ENCODE measurements at places on chromosomes 4 and X.
A peak's percentile ranks its signal among the peaks of the same experiment; 100 is the strongest.

GRCh38 chr4:127997534-127998388 lies 32.6 kb downstream of the ABHD18 start:
- H3K4me1 ChIP-seq: no peaks in the 10 kb centered on the region
- H3K27ac ChIP-seq: no peak overlapping the region
- H3K4me3 ChIP-seq: no peak overlapping the region
- H3K27me3 ChIP-seq: no peaks in the 10 kb centered on the region
- H3K36me3 ChIP-seq: no peaks in the 10 kb centered on the region

DNA sequence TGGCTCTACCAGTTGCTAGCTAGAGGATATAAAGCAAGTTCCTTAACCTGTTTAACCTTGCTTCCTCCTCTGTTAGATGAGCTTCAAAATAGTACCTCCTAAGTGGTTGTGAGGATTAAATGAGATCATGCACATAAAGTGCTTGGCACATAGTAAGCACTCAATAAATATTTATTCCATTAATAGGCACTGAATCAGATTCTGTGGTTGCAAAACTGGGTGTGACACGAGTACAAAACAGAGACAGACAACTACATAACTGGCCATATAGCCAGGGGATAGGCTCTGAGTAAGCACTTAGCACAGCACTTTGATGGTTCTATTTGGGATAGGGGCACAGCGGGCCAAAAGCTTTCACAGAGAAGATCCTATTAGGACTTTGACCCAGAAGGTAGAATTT lies 150.3 kb downstream of the RELL1 start:
- H3K4me3 ChIP-seq: no peak overlapping the region
- no peak overlapping the region for H3K27ac ChIP-seq
- H3K36me3 ChIP-seq: no peaks in the 10 kb centered on the region
- no peak for DNase-seq
- H3K27me3 ChIP-seq: no peaks in the 10 kb centered on the region

DNA sequence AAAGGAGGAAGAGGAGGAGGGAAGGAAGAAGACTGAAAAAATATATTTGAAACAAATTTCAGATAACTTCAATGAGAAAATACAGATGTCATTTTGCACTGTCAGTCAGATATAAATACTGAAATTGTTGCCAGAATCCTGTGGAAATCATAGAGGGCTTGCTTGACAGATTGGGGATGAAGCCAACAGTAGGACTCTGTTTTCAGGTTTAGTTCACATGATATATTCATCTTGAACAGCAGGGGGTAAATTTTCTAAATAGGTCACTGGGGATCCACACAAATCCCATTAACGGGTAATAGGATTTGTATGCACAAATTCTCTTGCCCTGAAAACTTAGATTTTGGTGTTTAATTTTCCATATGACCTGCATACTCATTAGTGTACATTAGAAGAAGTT lies 103.3 kb upstream of the PCDH18 start:
- H3K27me3 ChIP-seq: no peaks in the 10 kb centered on the region
- no peak overlapping the region for H3K27ac ChIP-seq
- no peak for DNase-seq
- no peaks in the 10 kb centered on the region for H3K36me3 ChIP-seq
- no peak overlapping the region for H3K4me3 ChIP-seq
- H3K4me1 ChIP-seq: no peaks in the 10 kb centered on the region

DNA sequence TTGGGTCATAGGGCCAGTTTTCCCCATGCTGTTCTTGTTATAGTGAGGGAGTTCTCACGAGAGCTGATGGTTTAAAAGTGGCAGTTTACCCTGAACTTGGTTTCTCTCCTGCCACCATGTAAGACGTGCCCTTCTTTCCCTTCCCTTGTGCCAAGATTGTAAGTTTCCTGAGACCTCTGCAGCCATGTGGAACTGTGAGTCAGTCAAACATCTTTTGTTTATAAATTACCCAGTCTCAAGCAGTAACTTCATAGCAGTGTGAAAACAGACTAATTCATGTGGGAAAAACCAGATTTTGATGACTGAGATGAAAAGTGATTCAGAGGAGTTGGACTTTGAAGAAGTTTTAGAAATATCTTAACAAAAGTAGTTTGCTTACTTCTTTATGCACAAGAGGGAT lies 101.4 kb downstream of the ARHGAP10 start:
- H3K27me3 ChIP-seq: no peaks in the 10 kb centered on the region
- no peak for DNase-seq
- no peaks in the 10 kb centered on the region for H3K4me1 ChIP-seq
- H3K27ac ChIP-seq: no peak overlapping the region
- H3K36me3 ChIP-seq: no peaks in the 10 kb centered on the region
- H3K4me3 ChIP-seq: no peak overlapping the region

- no peaks in the 10 kb centered on the region for H3K4me1 ChIP-seq
- H3K36me3 ChIP-seq: no peaks in the 10 kb centered on the region
- H3K4me3 ChIP-seq: peak overlapping the region; percentile 60
- DNase-seq: no peak
- H3K27me3 ChIP-seq: no peaks in the 10 kb centered on the region
Observed at GRCh38 chrX:81202456-81202819, 536 bp downstream of the SH3BGRL start.

DNA sequence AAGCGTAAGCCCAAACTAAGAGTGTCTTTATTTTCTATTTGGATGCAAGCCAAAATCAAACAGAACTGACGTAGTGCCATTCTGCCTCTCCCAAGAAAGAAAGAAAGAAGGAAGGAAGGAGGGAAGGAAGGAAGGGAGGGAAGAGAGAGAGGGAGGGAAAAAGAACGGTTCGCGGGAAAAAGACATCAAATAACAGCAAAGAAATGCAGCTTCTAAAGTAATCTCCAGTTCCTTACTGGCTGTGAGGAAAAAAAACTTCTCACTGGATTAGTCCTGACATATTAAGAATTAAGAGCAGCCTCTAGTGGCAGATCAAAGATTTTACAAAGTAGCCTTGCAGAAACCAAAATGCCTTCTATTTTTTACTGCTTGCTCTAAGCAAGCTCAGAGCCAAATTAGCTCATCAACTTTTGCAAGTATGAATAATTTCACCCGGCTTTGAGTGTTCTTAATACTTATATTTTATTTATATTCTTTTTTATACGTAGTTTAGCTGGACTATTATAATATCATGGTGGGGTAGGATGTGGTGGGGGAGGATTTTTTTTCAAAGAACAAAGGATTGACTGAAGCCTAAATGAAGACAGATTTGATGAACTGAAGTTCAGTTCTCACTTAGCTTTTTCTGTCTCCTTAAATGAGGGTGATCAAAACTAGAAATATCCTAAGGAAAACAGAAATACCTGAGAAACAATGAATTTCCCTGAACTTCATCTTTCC lies 36.6 kb downstream of the PITX2 start:
- no peak for DNase-seq
- H3K27ac ChIP-seq: no peak overlapping the region
- H3K4me3 ChIP-seq: no peak overlapping the region
- no peaks in the 10 kb centered on the region for H3K27me3 ChIP-seq
- H3K36me3 ChIP-seq: no peaks in the 10 kb centered on the region

GRCh38 chr4:165343353-165344191 lies 16.1 kb downstream of the MSMO1 start:
- no peaks in the 10 kb centered on the region for H3K4me1 ChIP-seq
- DNase-seq: no peak
- no peaks in the 10 kb centered on the region for H3K27me3 ChIP-seq
- peaks cover 5% of the 10 kb centered on the region for H3K36me3 ChIP-seq
- H3K27ac ChIP-seq: no peak overlapping the region
